ENCODE measurements at places on chromosomes 16 and 17. TPM values are rescaled to one million over a fixed set of nuclear protein-coding genes. Genes with fewer than 3 reads are reported as not detected.

GRCh38 chr16:50224286-50224685 lies 42.1 kb upstream of the ADCY7 start:
- no peak for DNase-seq

The KRT24 gene
- total RNA-seq, result not detected

DNA sequence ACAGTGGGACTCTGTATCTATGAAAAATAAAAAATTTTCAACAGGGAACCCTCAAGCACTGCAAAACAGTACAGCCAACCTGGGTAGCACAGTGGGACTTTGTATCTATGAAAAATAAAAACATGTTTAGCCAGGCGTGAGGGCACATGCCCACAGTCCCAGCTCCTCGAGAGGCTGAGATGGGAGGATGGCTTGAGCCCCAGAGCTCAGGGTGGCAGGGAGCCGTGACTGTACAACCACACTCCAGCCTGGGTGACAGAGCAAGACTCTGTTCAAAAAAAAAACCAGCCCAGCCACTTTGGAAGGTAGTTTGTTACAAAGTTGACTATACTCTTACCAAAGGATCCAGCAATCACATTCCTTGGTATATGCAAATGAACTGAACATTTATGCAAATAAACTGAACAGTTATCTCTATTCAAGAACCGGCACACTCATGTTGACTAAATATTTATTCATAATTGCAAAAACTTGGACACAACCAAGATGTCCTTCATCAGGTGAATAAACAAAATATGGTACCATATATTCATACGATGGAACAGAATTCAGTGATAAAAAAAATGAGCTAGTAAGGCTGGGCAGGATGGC lies 5.2 kb downstream of the RPH3AL start:
- DNase-seq, result no peak

DNA sequence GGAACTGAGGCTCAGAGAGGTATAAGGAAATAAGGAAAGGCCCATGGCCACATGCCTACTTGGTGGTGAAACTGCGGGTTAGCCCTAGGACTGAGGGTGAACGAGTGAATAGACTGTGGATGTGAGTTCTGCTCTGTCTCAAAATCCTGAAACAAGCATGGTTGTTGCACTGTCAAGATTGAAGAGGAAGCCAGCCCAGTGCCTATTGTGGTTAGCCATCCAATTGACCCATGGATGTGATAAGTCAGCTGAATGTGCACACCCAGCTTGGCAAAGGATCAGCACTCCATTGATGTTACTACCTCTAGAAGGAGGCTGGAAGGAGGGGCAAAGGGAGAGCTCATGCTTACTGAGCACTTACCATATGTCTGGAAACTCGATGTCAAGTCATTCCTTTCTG lies 4.5 kb downstream of the TMEM114 start:
- DNase-seq, result no peak

GRCh38 chr16:24841291-24841690 lies 4.5 kb upstream of the SLC5A11 start:
- DNase-seq, result no peak

DNA sequence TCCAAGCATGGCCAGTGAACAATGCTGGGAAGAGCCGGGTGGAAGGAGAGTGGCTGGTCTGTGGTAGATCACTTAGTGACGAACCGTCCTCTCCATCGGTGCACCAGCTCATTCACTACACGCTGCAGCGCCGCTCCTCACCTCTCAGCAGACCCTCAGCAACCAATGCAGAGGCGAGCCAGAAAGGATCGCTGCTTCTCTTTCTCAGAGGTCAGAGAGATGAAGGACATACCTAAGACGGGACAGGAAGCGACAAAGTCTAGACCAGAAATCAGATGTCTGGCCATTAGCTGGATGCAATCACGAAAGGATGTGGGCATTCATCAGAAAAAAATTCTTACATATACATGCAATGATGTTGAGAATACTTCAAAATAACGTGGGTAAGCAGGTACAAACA lies 26.9 kb downstream of the NSMCE1 start:
- no peak for DNase-seq

DNA sequence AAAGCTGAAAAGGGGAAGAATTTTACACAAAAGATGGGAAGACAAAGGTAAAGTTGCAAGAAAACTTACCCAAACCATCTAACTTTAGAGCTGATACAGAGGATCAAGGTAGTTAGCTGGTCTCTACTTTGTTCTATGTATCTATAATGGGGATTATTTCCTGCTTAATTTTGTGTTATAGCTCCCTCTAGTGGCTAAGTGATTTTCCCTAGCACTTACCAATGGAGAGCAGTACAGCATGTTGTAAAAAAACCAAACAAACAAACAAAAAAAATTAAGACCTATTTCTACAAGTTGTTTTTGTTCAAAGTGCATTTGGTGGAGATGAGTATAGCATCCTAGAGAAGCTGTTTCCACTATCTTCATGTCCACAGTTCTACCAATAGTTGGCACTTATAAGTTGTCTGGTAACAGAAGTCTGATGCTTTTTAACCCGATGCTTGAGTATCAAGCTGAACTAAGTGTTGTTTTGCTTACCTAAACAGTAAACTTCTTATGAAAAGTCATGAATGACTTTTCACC lies 7.5 kb downstream of the SRSF1 start:
- DNase-seq, result no peak

DNA sequence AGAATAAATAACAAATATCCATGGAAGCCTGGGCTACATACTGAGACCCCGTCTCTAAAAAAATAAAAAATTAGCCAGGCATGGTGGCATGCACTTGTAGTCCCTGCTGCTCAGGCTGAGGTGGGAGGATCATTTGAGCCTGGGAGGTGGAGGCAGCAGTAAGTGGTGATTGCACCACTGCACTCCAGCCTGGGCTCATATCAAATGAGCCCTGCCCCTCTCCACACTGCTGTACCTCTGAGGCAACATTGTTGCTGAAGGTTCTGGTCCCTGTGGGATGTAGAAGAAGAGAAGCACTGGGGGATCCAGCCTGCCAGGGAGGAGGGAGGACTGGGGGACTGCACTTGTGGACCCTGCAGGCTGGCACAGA lies 11.4 kb upstream of the ARHGAP23 start:
- DNase-seq, result no peak

The CDT1 gene
- total RNA-seq, result 0.71 TPM

DNA sequence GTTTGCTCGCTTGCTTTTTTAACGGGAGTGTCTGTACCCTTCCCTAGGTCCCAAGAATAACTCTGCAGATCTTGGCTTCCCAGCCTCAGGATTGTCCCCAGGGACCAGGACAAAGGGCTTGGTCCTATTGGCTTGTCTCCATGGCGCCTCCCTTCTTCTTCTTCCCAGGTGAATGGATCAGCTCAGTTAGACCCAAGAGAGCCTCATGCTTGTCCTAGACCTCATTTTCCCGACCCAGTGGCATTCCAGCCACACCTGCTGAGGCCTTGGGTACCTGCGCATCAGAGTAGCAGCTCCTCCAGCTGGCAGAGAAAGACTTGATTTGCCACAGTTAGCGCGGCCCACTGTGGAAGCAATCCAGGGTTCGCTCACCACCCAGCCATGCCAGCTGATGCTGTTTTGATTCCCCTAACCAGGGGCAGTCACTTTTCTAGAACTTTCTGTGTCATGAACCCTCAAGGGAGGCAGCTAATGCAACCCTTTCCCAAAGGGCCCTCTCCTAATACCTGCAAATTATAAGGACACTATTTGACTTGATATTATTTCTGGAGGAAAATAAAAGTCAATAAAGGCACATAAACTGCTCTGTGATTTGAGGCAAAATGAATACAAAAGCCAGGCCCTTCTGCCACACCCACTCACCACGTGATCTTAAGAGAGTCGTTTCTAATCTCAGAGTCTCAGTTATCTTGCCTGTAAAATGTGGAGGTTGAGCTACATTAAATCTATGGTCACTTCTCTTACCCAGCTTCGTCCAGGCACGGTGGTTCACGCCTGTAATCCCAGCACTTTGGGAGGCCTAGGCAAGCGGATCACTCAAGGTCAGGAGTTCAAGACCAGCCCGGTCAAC lies 13.9 kb downstream of the GPR142 start:
- no peak for DNase-seq

The ZNF629 gene
- 10.7 TPM for total RNA-seq

GRCh38 chr17:43935204-43935925 lies 6.9 kb downstream of the PPY start:
- no peak for DNase-seq

The ITGAL gene
- total RNA-seq, result 5.4 TPM

GRCh38 chr16:1176280-1176897 lies 23.5 kb downstream of the CACNA1H start:
- no peak for DNase-seq

The C16orf87 gene
- total RNA-seq, result 8.8 TPM

The CYTH1 gene
- total RNA-seq, result 79.2 TPM

DNA sequence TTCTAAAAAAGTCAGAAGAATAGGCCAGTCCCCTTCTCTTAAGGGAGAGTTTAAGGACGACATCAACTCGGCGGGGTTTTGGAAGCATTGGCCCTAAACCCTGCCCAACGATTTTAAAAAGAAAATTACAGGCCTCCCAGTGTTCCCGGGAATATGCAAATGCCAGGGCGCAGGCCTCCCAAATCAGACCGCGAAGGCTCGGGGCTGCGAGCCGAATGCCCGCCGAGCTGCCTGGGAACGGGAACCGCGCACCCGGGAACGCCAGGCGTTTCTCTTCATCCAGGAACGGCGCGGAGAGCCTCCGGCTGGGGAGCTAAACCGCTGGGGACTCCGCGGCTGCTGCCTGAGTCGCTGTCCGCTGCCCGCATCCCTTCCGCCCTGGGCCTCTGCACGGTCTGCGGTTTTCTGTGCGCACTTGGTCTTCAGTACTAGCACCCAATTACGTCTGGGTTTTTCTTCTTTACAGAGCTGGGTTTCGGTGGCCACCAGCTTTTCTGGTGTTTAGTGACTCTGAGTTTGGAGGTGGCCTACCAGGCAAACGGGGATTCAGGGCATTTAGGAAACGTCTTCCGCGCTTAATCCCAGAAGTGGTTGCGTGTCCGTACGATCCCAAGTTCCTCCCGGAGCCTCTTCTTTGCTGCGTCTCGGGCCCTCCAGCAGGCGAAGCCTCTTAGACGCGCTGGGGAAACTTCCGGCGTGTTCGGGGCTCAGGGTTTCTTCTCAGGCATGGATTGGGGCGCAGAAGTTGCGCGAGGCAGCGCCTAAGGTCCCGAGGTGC lies 5.7 kb downstream of the IRX5 start:
- DNase-seq, result no peak

The RSKR gene
- total RNA-seq, result 8.0 TPM

DNA sequence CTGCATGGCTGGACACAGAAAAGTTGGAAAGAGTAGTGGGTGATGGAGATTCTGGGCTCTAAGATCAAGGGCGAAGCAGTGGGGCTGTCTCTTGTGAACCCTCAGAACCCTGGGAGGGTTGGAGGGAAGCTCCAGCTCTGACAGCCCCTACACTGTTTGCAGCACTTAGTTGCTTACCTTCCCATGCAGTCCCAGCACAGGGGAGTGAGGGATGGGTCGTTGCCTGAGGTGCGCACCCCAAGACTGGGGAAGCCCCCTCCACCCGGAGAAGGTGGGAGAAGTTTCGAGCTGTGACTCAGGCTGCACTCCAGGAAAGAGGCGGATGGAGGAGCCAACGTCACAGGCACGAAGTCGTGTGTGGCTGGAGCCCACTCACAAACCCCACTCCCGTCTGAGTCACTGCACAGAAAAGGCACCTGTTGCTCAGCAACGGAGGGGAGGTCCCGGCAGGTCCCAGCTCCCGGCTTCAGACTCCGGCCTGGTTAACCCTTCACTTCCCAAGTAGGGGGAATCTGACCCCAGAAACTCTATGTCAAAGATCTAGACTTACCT lies 60.1 kb downstream of the AIPL1 start:
- no peak for DNase-seq

- DNase-seq, result no peak
Observed at GRCh38 chr17:13016881-13017654, 759 bp downstream of the ELAC2 start.

DNA sequence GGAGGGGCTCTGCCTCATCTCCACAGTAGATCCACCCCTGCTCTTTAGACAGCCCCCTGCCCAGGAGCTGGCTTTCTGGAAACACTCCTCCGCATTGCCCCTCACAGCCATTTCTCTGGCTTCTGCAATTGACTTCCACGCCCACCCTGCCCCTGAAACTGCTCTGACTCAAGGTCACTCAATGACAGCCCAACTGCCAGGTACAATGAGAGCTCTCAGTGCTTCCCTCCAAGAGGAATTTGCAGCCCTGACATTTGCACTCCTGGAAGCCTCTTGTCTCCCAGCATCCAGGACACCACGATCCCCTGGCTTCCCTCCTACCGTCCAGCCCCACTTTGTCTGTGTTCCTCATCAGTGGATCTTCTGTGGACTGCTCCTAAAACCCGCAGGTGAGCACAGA lies 421.5 kb downstream of the SOX9 start:
- no peak for DNase-seq

The ROGDI gene
- 4.2 TPM for total RNA-seq

- no peak for DNase-seq
Observed at GRCh38 chr17:15119968-15120367, 145.2 kb downstream of the PMP22 start.

GRCh38 chr16:9077091-9077809 lies 14.2 kb upstream of the HAPSTR1 start:
- no peak for DNase-seq

- no peak for DNase-seq
Observed at GRCh38 chr17:68512960-68513474, 787 bp downstream of the PRKAR1A start.

- no peak for DNase-seq
Observed at GRCh38 chr16:54651440-54652195, 279.0 kb upstream of the IRX5 start.

- DNase-seq, result no peak
Observed at GRCh38 chr17:17269926-17270773, 10.9 kb downstream of the COPS3 start.

DNA sequence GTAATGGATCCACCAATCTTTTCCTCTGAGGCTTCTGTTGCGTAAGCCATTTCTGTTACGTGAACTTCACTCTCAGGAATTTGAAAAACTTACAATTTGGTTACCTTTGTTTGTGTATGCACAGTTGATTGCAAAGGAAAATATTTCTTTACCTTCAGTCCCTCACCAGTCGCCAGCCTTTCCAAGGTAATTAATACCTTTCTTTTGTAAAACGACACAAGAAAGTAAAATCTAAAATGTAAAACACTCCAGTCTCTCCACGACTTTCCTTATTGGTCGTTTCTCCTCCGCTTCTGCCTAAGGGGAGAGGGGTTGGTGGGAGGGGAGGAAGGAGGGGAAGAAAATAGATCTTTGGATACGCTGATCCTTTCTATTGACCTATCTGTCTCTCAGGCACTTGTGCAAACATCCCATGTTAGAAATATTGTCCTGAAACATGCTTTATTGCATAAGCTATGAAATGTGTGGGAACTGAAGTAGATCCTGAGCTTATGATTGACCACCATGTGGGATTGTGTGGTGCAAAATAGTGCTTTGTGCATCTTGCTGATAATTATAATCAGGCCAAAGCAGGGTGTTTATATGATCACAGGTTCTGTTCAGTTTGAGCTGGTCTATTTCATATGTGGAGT lies 32.4 kb upstream of the EFCAB13 start:
- DNase-seq, result no peak

The MEFV gene
- 3.5 TPM for total RNA-seq

DNA sequence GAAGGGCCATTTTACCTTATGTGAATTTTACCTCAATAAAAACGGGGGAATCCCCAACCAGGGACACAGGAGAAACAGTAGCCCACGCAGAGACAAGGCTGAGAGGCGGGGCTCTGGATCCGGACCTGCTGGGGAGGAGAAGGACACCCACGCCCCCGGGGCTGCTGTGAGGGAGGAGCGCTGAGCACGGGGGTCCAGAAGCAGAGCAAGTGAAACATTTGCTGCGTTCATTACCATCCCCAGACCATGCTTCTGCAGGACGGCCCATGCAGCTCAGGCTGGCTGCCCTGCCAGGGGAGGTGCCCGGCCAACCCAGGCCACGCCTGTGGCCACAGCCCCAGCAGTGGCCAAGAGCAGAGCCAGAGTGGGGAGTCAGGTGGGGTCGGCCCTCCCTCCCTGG lies 50.0 kb downstream of the KCNJ18 start:
- DNase-seq, result no peak
